ENCODE measurements at places on chromosomes 3 and 15.

DNA sequence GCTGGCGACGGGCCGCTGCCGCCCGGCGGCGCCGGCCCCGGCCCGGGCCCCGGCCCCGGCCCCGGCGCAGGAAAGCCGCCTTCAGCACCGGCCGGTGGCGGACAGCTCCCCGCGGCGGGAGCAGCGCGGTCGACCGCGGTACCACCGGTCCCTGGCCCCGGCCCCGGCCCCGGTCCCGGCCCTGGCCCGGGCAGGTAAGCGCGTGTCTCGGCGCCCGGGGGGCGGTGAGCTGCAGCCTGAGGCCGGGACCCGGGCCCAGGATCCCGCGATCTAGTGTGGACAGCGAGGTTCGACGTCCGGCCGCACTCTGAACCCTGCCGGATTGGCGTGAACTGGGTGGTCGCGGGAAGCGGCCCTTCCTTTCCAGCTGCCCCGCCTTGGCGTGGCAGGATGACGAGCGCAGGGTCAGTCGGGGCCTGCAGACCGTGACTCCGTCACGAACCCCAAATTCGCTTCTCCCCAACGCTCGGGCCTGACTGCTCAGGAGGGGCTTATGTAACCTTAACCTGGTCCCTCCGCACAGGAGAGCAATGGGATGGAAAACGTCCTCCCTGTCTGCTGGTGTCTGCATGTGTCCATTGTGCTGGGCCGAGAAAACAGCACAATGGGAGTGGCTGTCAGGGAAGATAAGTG lies 472 bp downstream of the BSN start:
- peak; percentile 50 for DNase-seq

DNA sequence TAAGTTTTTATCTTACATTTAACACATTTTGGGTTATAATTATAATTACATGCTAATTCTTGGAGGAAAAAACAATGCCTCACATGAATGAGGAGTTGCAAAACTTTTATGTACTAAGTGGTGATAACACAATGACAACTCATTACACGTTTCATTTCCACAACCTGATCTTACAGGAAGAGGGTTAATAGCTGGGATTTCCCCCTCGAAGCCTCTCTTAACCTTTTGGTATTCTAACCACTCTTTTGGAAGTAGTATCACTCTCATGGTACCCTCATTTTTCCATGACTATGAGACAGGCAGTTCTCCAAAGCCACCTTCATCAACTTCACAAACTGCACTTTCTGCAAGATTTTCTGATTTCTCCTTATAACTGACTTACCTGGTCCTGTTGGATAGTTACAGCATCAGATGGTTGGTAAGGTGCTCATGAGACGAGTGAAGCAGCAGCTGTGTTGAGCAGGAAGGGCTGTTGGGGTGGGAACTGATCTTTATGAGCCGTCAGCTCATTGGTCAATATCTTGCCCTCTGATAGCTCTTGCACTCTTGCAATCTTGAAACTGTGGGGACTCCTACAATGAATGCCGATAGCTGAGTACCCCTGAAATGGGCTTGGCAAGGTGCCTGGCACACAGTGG lies 41.6 kb downstream of the ACAN start:
- DNase-seq = no peak

- peak; percentile 7 for DNase-seq
Observed at GRCh38 chr3:34012102-34012461, 213.7 kb downstream of the PDCD6IP start.

DNA sequence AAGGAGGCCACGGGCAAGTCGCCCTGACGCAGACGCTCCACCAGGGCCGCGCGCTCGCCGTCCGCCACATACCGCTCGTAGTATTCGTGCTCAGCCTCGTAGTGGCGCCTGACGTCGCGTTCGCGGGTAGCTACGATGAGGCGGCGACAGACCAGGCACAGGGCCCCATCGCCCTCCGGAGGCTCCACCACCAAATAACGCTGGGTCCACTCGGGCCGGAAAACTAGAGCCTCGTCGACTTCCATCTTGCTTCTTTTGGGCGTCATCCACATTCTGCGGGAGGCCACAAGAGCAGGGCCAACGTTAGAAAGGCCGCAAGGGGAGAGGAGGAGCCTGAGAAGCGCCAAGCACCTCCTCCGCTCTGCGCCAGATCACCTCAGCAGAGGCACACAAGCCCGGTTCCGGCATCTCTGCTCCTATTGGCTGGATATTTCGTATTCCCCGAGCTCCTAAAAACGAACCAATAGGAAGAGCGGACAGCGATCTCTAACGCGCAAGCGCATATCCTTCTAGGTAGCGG lies at the start of gene EPM2AIP1:
Gene EPM2AIP1 (minus strand): TSS at position 326 of the 520 bp plus-strand sequence. CDS start 54 bp downstream, at position 272.
- peak; percentile 99 for DNase-seq

DNA sequence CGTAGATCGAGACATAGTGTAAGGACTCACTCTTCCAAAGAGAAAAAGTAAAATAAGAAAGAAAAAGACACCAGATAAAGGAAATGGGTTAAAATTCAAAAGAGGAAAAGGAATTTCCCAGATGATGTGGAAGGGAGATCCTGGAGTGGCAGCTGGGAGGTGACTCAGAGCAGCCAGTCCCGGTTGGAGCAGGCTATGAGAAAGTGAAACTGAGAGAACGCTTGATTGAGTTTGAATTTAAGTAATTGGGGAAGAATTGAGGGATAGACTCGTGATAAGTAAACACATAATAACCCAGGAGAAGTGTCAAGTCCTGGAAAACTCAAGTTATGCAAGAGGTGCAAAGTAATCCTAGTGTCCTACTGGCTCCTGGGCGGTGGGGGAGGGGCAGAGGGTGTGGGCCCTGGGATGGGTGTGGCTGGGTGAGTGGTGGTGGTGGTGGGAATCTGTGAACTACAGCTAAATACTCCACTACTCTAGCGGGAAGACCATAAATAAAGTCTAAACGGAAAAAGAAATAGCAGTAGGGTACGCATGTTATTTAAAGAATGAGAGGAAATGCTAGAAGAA lies 1.2 kb downstream of the PRR20G start:
- no peak for DNase-seq

DNA sequence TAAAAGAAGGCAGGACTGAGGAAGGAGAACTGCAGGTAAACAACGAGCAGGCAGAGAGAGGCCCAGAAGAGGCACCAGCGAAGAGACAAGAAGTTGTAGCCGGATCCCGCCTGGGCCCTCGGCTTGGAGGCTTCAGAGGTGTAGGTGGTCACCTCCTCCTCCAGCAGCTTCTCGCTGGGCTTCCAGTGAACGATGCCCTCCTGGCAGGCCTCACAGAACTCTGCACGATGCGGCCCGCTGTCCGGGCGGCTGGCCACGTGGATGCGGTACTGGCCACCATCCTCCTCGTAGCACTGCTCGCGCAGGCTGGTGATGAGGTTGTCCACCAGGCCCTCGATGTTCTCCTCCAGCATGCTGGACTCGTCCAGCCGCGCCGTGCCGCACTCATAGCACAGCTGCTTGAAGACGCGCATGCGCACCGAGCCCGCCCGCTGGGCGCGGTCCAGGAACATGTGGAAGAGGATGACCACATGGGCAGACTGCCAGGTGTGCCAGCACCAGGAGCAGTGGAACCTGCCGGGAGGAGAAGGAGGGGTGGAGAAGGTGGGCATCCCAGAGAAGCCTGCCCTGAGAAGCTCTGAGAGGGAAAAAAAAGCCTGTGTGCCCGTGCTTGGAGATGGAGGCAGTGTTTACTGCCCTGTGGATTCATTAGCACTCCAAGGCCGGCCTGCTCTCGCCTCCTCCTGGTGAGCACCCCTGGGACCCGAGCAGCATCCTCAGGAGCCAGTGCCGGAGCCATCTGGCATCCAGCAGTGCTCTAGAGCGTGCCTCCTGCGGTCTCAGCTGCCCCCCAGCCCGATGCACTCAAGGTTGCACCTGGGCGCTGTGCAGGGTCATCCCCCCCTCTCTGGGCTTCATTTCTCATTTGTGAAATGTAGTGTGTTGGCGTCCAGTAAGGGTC lies 3.6 kb downstream of the RTP2 start:
- DNase-seq = no peak

DNA sequence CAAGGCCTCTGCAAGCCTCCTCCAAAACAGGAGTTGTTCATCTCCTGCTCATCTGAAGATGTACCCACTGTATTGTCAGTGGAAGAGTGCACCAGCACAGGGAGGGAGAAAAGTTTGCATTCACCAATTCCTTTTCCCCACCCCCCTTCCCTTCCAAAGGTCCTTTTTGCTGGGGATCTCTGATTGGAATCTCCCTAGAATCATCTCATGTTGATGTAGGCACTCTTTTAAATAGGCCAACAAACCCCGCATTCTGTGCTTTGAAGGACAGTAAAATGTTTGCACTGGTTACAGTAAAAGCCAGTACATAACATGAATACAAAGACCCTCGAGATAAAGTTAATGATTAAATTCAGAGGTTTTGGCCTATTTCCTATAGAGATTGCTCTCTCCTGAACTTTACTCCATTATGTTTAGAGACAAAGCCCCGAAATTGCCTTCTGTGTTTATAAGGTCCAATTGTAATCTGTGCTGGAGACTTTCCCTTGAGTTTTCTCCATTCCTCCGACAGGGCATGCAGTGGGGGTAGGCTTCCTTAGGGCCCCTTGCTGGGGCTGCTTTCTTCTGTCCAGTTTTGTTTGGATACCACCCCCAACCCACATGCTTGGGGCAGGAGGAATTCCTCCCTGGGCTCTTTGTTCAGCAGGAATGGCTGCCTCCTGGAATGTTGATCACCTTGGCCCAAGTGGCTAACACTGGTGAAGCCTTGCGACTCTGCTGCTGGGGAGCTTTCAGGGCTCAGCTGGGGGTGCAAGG lies 22.5 kb downstream of the TRIM71 start:
- DNase-seq = no peak

- no peak for DNase-seq
Observed at GRCh38 chr3:150784747-150785125, 21.8 kb upstream of the SIAH2 start.

DNA sequence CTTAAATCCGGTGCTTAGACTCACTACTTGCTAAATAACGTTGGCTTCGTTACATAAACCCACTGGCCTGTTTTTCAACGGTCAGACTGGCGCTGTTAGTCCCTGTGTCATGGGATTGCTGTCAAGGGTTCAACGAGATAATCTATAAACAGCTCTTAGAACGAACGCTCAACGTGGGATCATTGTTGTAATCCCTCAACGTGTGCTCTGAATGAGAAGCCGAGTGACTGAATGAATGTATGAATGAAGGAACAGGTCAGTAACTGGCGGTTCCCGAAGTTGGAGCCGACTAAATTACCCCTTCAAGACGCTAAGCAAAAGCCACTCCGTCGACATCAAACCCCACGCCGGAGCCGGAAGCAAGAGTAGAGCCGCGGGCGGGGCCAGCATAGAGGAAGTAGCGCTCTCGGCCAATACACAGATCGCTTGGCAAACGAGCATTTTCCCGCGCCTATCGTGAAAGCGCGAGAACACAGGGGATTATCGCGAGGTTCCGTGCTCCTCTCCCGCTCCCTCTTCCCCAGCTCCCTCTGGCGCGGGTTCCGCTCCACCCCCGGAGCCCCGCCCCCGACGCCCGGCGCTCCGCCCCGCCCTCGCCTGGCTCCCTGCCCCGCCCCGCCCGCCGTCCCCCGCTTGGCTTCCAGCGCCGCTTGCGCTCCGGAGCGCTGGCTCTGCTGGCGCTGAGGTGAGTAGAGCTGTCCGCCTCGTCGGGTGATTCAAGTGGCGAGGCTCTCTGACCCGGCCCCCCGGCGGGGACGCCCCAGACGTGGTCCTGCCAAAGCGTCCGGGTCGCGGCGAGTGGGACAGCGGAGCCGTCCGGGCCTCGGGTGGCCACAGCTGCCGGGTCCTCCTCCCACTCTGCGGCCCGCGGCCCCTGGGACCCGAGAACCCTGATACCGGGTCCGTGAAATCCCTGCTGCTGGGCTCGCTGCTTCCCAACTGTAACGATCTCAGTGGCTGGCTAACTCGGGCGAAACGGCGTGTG lies at the start of gene LRRC28:
Gene LRRC28 (plus strand): TSS at position 625 of the 985 bp plus-strand sequence. CDS start 4,477 bp downstream, outside the sequence.
- DNase-seq = peak; percentile 99

DNA sequence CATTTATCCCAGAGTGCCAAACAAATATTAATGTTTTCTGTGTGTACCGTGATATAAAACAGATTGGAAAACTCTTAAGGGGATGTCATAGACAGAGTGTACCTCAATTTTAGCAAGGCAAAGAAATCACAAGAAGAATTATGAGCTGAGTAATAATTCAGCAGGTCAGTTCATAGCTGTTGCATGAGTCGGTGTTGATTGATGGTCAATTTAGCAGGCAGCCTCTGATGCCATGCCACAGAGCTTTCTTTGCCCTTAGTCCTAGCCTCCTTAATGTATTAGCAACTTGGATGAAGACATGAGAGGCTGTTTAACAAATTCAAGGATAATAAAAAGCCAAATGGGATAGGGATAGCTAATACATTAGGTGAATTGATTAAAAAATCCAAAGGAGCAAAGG lies 6.8 kb downstream of the SLC35A5 start:
- no peak for DNase-seq

- peak; percentile 83 for DNase-seq
Observed at GRCh38 chr3:27681249-27681748, 40.8 kb downstream of the EOMES start.

GRCh38 chr15:72397796-72398588 lies at the start of gene TMEM202:
TSS of gene TMEM202 (plus strand) at chr15:72398305. CDS start at chr15:72398327, 22 bp downstream.
- DNase-seq = no peak

DNA sequence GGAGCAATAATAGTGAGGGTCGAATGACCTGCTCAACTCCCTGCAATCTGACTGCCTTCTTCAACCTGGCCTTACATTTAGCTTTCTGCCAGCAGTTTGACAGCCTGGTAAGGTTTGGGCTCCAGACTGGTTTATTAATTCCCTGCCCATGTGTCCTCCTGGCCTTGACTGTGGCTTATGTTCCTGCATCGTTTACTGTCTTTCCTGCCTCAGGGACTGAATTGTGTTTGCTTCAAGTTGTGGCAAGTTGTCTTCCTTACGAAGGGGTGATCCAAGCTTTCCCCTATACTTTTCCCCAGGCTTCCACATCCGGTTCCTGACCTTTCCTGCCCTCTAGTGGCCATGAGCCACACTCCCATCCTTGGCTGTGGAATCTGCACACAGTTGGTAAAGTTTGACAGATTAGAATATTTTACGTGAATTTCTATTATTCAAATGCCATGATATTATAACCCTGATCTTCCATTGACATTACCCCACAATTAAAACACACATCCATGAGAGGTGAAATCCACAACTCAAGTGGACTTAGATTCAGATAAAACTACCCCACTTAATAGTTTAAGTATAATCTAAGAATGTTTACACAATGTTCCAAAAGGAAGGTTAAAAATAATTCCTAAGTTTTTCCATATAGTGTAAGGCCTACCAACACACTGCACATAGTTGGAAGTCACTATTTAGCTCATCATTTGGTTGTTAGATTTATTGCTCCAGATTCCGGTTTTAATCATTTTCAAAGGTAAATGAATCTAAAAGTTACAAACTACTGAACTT lies 95.7 kb downstream of the NEDD4 start:
- peak; percentile 39 for DNase-seq

DNA sequence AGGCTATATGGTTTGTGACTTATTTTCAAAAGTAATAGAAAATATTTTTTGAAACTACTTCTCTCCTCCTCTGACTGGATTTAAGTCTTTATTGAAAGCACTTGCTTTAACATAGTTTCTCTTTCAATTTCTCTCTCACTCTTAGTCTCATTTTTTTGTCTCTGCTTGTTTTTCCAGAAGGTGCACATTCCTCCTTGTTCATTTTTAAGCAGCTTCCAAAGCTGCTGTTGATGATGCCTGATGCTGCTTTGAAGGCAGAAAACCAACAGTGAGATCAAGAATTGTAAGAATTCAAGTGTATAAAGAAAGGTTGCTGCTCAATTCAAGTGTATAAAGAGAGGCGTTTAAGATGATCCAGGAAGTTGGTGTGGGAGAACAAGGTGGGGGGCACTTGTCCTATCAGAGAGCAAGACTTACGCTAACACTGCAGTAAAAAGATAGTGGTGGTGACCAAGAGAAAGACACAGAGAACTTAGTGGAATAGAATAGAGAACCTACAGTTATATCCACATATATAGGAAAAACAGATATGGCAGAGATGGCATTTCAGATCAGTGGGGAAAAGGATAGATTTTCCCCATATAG lies 12.1 kb downstream of the NR2C2 start:
- no peak for DNase-seq

GRCh38 chr15:74171965-74172541 lies 1.5 kb upstream of the ISLR start:
- DNase-seq = no peak
